ENCODE measurements at places on chromosomes 5 and 9.

DNA sequence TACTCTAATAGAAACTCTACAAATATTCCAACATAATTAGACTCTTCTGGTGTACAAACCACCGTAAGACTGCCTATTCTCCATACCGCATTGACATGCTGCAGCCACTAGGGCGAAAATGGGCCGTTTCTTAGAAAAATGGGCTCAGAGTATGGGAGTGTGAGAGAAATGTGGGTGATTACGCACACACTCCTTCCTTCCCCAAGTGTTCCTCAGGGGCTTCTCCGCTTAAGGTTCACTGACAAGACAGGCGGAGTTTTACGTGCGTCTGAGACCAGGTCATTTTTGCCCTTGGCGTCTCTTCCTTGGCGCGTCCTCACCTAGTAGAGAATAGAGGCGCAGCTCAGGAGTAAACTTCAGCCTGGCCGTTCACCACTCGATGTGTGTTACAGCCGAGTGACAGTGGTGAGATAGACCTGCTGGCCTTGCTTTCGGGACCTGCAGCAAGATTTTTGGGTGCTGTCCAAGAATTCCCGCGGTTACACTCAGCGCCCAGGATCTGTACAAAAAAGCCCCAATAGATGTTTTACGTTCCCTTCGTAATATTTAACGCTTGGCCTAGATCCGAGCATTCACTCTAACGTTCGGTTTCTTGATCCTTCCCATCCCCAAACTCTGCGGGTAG is 1.8 kb upstream of the NTRK2 start:
- DNase-seq: peak; percentile 26

DNA sequence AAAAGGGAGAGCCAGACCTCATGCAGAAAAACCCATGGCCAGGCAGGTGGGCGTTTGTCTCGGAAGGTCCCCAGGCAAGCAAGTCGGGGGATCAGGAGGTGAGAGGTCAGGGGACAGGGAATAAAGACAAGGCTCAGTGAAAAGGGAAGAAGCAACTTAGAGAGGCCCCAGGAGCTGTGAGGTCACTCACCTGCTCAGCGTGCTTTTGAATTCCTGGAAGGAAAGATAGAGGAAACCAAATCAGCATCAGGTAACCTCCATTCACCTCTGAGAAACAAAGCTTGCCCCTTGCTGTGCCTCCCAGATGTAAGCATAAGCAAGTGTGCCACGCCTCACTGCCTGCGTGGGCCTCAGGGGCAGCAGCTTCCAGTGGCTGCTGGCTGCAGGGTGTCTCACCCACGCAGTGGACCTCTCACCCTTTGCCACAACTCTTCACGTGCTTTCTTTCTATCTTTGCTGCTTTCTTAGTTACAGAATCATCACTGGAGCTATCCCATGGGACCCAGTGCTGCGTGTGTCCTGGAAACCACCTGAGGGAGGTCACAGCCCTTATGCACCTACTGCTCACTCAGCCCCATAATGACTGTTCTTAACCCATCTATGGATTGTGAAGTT is 6.0 kb downstream of the TRIM7 start:
- no peak for DNase-seq

- DNase-seq: no peak
Observed at GRCh38 chr5:168314735-168315411, 23.4 kb downstream of the WWC1 start.

- DNase-seq: no peak
Observed at GRCh38 chr5:176908675-176909368, 9.7 kb upstream of the HK3 start.

DNA sequence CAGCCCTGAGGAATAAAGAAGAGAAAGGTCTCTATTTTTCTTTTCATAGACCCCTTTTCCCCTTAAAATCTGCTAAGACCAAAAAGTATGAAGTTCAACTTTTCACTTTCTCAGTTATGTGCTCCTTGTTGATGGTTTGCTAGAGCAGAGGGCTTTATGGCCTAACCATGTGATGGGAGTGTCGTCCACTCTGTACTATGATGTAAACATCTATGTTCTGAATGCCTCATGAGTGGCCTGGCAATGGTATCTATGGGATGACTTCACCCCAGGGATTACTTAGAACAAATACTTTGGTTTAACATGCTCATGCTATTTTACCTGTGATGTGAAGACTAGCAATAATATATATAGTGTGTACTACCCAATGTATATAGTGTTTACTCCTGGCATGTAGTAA is 43.7 kb upstream of the MIER3 start:
- DNase-seq: no peak

All from 8988T (cell line).